Retinal pigment epithelial cell (primary cell): ENCODE measurements at places on chromosomes 4 and X.

GRCh38 chr4:155011163-155011780, 197.2 kb upstream of the NPY2R start:
- no peak for DNase-seq

DNA sequence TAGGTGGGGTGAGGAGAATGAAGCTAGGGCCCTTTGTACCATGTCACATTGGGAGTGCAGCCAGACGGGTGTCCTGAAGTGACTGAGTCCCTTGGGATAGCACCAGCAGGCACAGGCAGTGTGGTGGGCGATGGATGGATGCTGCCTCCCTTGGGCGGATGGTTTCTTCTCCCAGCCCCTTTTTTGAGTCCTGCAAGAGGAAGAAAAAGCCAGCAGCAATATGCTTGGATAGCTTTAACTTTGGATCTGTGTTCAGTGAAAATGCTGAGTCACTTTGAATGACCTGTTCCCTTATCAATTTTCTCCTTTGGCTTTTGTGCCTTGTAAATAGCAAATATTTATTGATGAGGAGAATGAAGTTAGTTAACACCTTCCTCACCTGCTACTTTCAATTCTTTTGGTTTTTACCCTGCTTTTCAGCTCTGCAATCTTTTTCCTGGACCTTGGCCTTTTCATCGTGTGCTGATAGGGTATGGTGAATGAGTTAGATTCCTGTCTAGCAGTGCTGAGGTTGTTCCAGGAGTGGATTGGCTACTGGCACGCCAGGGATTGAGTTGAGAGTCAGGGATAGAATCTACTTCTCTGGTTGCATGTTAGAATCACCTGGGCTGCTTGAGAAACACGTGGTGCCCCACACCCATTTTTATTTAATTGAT, 10.2 kb downstream of the DCUN1D4 start:
- no peak for DNase-seq

GRCh38 chr4:114728426-114728825, 129.8 kb downstream of the UGT8 start:
- DNase-seq, result no peak

DNA sequence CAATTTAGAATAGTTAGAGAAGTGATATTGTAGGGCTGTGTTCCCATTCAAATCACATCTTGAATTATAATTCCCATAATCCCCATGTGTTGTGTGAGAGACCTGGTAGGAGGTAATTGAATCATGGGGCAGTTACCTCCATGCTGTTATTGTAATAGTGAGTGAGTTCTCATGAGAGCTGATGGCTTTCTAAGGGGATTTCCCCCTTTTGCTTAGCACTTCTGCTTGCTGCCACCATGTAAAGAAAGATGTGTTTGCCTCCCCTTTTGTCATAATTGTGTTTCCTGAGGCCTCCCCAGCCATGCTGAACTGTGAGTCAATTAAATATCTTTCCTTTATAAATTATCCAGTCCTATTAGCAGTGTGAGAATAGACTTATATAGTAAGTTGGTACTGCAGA, 53.2 kb downstream of the LPAR4 start:
- DNase-seq, result no peak

DNA sequence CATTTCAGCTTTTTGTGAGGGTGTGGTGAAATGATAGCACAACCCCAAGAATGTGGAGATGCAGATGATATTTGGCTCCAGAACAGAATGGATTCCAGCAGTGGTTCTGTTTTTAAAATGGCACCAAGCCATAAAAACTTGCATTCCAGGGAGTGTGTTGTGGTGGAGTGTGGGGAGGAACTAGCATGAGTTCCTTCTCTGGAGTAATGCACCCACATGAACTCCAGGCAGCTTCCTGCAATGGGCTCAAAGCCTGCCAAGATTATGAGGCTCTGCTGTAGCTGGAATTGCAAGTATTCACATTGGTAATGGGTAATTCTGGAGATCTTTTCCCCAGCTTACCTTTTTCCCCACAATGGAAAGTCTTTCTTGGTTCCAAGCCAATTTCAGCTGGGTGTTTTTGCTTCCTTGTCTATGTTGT, 161.4 kb downstream of the RAB28 start:
- peak; percentile 48 for DNase-seq

DNA sequence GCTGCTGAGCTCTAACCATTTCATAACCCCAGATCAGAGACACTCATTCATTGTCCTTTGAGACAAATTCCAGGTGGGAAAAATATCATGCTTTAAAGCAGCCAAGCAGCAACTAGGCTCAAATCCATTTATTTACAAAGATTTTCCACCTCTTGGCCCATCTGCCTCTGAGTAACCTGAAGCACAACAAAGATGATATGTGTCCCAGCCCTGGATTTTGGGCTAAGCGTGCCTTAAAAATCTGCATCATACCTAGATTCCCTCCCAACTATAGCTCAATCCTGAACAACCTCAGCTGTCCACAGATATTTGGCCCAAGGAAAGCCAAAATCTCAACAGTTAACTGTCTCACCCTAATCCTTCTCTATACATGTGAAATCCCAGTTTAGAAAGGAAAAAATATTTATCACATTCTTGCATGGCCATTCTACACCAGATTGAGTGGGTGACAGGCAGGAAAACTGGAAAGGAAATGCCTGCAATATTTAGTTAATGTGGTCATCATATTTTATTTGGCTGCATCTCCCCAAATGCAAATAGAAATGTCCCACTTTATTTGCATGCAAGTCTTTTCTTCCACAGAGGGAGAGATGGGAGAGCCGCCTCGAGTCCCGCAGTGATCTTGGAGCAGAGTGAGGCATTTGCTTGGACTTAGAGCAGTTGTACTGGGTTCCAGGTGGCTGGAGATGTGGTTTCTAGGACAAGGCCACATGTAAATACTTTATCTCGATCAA, 146.4 kb upstream of the EOLA2 start:
- no peak for DNase-seq

- DNase-seq, result no peak
Measured at GRCh38 chrX:120732461-120732860, 102.6 kb upstream of the C1GALT1C1 start.

GRCh38 chr4:44147571-44148075, 301.0 kb downstream of the KCTD8 start:
- no peak for DNase-seq

DNA sequence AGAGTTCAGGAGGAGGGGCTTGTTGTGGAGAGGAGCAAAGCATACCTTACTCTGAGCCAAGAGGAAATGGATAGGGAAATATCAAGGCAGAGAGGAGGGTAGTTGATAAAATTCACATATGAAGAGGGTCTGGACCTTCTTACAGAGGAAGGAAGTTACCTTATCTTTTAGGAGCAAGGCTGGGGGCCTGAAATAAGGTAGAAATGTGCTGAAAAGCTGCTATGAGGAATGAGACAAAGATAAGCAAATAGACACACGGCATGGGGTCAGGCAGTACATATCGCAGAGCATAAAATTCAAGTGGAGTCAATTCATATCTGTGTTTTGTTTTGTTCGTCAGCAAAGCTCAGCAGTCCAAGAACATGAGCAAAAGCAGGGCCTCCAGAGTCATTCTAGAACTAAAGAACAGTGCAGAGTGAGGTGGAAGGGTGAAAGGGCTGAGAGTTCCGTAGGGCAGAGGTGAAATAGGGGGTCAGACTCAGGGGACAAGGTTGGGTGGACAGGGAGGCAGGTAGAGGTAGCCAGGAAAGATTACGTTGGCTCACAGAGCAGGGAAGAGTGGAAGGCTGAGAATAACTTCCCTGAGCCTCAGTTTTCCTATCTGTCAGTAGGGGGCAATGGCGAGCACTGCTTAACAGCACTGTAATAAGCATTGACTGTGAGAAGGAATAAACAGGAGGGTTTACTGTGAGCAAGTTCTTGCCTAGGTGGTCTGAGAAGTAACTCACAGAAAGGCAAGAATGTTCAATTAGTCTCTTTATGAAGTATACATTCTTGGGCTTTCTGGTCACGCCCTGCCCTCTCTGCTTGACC, 9.2 kb downstream of the VSIG4 start:
- no peak for DNase-seq

GRCh38 chr4:76634220-76634619, 199.2 kb downstream of the SHROOM3 start:
- no peak for DNase-seq

DNA sequence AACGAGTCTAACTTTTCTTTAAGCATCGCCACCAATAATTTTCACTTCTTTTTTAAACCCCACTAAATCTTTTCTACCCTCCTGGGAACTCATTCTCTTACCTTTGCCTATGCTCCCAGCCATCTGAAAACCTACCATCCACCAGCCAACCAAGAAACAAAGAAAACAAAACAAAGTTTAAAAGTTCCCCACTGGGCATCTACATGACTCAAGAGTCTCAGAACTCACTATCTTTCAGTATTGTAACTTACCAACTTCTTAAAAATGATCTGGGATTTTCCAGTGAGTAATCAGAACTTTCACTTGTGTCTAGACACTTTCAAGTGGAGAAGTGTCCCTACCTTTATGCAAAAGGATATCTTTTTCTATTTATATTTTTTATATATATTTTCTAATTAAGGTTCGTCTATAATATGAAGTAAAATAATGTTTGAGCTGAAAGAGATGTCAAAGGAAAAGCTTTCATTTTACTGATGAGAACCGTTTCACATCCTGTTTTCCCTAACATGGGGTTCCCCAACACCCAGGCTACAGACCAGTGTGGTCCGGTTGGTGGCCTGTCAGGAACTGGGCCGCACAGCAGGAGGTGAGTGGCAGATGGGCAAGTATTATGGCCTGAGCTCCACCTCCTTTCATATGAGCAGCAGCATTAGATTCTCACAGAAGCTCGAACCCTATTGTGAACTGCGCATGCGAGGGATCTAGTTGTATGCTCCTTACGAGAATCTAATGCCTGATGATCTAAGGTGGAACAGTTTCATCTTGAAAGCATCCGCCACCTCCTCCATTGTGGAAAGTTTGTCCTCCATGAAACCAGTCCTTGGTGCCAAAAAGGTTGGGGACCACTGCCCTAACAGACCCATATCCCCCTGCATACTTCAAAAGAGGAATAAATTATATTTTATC, 9.8 kb upstream of the TIGD2 start:
- no peak for DNase-seq

- DNase-seq, result no peak
Measured at GRCh38 chr4:52376132-52376704, 282.9 kb downstream of the USP46 start.

DNA sequence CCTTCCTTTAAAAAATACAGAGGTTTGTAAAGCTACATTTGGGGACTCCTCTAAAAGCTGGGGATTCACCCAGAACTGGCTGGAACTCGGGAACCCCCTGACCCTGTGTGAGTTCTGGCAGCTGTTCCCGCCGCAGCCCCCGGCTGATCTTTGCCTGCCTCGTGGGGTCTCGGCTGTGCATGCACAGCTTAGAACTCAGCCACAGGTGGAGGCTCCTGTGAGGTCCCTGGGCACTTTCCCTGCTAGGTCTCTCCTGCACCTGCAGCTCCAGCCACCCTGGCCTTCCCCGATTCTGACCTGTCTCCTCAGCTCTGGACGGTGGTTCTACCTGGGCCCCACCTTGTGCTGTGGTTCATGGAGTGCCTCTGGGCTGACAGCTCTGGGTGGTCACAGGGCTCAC, 48.6 kb upstream of the HGFAC start:
- DNase-seq, result no peak

DNA sequence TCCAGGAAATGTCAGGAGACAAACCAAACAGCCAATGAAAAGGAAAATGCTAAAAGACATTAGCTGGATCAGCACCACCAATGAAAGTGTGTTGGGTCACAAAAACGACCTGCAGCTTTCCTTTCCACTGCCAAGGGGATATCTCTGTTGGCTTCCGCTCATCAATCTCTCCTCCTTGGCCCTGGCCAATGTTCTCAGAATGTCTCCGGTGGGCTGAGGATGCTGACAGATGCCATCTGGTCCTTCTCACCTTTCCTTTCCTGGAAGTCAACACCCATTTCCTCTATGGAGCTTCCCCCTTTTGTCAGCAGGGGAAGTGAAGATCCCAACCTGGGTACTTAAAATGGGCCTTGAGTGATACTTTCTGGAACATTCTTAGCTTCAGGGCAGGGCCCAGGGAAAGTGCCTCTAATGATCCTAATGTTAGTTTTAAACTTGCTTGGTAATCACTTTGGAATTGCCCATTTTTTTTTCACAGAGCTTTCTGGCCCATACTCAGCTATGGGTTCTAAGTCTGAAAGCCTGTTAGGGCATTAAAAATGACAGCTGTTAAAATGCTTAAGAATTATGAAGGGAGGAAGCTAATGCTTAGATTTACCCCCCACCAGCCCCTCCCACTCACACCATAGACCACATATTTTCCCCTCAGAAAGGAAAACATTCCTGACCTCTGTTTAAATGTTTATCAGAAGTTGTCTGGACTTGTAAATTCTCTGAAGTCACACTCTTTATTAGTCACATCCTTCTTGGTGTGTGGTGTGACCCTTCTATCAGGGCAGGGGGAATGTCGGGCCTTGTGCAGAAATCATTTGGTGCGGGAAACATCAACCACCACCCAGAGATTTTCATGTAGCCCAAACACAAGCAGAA, 29.2 kb downstream of the IGFBP7 start:
- DNase-seq, result peak; percentile 98

- DNase-seq, result no peak
Measured at GRCh38 chr4:120994521-120994920, 72.0 kb upstream of the PRDM5 start.

DNA sequence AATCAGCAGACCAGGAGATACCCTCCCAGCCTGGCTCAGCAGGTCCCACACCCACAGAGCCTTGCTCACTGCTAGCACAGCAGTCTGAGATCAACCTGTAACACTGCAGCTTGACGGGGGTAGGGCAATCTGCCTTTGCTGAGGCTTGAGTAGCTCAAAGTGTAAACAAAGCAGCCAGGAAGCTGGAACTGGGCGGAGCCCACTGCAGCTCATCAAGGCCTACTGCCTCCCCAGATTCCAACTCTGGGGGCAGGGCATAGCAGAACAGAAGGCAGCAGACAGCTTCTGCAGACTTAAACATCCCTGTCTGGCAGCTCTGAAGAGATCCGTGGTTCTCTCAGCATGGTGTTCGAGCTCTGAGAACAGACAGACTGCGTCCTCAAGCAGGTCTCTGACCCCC, 15.1 kb upstream of the GABRA2 start:
- DNase-seq, result no peak

GRCh38 chr4:8400632-8401325, 39.7 kb downstream of the ACOX3 start:
- DNase-seq, result no peak
